Suprapubic skin (tissue), 4 donors: ENCODE measurements at places on chromosomes 2 and 18. TPM values are rescaled to one million over a fixed set of nuclear protein-coding genes. Genes with fewer than 3 reads are reported as not detected.

Gene CD207
- 43.4 TPM for total RNA-seq

Gene RAX
- total RNA-seq = not detected

Gene ABCG8
- not detected for total RNA-seq

Gene MARCO
- total RNA-seq = 1.0 TPM

Gene IL1R1
- 57.1 TPM for total RNA-seq
